ENCODE measurements at places on chromosomes 2 and 18. TPM values are rescaled to one million over a fixed set of nuclear protein-coding genes. Genes with fewer than 3 reads are reported as not detected.

- DNase-seq, result no peak
Measured at GRCh38 chr2:74079522-74080341, 68.0 kb downstream of the BOLA3 start.

DNA sequence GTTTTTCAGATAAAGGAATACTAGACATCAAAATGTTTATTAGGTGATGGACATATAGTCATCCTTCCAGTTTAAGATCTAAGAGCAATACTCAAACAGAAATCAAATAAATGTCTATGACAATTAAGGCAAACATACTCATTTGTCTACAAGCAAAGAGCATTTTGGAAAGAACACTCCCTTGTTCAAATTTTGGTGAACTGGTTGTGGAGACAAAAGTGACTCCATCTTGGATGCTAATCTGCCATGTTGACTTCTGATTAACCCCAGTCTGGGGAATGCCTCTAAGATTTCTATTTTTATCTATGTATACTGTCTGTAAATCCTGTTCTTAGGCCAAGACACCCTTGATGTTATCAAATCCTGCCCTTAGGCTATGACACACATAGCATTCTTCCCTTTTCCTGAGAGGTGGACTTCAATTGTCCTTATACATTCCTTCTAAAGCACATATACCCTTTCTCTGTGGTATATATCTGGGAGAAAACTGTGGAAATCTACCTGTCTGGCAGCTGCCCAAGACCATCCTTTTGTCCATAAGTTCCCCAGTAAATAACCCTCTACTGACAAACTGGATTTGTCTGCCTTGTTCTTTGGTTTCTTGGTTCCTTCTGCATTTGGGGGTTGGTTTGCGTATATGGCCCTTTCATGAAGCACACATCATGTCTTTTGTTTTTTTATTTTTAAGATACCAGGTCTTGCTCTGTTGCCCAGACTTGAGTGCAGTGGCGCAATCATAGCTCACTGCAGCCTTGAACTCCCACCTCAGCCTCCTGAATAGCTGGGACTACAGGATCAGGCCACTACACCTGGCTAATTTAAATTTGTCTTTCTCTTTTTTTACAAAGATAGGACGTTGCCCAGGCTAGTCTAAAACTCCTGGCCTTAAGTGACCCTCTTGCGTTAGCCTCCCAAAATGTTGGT, 12.5 kb upstream of the PLEKHM3 start:
- no peak for DNase-seq

DNA sequence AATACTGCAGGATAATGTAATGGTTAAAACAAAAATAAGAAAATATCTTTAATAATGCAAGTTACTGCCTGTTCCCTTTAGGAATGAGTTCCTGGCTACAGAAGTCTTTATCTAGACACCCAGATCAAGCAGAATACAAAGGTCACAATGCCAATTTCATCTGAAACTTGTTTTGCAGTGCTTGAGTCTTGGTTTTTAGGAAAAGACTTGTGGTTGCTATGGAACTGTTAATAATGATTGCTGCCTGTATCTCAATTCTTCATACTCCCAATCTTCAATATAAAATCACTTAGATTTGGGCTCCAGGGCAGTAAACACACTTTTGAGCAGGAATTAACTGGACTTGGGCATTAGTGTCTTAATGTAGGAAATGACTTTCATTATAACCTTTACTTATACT, 14.2 kb downstream of the CAVIN2 start:
- DNase-seq, result no peak

DNA sequence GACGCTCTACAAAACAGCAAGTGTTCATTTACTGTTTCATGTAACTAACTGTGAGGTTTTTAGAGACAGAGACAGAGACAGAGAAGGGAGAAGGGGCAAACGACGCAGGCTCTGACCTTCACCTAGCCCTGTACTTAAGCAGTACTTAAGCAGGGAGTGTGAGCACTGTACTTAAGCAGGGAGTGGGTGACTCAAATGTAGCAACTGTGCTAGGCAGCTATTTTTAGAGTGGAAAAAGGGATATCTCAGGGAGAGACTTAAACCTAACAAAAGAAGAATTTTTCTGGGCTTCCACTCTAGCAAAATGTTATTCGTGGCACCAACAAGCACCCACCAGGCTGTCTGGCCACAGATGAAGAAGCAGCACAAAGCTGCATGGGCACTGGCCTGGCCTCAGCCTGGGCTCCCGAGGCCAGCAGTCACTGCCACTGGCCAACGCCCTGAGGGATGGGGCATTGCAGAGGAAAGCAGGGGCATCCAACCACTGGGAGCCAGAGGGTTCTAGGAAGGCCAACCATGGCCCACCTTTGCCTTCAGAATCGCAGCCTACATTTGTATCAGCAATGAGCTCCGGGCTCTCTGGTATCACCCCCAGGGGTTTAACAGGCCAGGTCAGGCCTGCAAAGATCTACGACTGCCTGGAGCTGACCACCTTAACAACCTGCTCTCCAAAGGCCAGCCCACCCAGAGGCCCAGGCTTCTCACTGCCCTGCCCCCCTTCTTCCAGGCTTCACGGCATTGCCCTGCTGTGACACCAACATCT, 154.3 kb downstream of the TTC32 start:
- no peak for DNase-seq

GRCh38 chr2:30235859-30236535, 4.7 kb downstream of the LBH start:
- DNase-seq, result no peak

DHRS9 gene
- total RNA-seq, result 0.64 TPM

OTOF gene
- total RNA-seq, result 1.4 TPM

FIGN gene
- 22.1 TPM for total RNA-seq

AFF3 gene
- 69.8 TPM for total RNA-seq

MLPH gene
- 1.2 TPM for total RNA-seq

B3GNT7 gene
- total RNA-seq, result 1.2 TPM

Measured in cerebellum (tissue), 4 donors.